ENCODE measurements at places on chromosomes 11 and 22.

GRCh38 chr11:12461516-12461915, 84.1 kb downstream of the PARVA start:
- peak; percentile 83 for DNase-seq

- peak; percentile 26 for DNase-seq
Observed at GRCh38 chr11:22192642-22193347, at the start of gene ANO5. Gene ANO5, plus strand, starts transcription at chr11:22193085. Its CDS starts 408 bp downstream, at chr11:22193493.

DNA sequence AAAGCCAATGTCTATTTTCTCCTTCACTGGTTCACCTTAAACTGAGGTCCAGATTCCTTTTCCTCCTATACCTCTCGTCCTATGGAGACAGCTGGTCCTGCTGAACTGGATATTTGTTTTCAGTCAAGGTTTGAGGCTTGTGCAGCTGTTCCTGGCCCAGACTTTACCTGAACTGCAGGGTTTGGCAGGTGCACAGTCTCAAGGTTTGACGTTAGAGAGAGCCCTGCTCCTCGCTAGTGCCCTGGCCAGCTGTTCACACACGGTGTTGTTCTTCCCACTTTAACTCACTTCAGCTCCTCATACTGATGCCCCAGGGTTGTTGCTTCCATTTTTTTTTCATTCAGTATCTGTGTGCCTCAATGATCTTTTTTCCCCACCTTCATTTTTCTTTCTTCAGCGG, 74.0 kb upstream of the TTC12 start:
- DNase-seq, result no peak

GRCh38 chr11:133714471-133715375, 130.6 kb downstream of the SPATA19 start:
- DNase-seq, result no peak

DNA sequence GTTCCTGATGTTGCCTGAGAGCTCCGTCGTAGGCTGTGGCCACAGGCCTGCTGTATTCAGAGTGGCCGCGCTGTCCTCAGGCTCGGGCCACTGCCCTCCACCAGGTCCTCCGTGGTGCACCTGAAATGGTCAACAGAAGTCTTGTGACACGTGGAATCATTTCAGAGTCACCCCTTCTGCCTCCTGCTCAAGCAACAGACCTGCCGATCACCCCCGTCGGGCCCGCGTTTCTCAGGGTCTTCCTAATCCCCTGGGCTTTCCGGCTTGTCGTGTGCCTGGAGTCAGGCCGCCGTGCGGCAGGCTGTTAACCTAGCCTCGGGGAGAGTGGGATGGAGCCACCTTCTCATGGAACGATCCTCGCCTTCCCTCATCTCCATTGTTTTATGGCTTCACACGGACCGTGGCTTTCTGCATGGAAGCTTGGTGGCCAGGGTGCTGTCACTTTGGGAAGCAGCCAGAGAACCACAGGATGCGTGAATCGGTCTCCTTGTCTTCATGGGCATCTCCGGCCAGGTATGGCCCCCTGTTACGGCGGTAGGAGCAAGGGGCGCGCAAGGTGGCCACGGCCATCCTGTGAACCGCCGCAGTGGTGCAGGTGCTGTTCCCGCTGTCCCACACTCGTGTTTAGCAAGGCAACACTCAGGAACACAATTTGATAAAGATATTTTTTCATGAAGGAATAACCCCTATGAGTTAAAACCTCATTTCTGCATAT, 24.1 kb downstream of the NADSYN1 start:
- DNase-seq, result no peak

DNA sequence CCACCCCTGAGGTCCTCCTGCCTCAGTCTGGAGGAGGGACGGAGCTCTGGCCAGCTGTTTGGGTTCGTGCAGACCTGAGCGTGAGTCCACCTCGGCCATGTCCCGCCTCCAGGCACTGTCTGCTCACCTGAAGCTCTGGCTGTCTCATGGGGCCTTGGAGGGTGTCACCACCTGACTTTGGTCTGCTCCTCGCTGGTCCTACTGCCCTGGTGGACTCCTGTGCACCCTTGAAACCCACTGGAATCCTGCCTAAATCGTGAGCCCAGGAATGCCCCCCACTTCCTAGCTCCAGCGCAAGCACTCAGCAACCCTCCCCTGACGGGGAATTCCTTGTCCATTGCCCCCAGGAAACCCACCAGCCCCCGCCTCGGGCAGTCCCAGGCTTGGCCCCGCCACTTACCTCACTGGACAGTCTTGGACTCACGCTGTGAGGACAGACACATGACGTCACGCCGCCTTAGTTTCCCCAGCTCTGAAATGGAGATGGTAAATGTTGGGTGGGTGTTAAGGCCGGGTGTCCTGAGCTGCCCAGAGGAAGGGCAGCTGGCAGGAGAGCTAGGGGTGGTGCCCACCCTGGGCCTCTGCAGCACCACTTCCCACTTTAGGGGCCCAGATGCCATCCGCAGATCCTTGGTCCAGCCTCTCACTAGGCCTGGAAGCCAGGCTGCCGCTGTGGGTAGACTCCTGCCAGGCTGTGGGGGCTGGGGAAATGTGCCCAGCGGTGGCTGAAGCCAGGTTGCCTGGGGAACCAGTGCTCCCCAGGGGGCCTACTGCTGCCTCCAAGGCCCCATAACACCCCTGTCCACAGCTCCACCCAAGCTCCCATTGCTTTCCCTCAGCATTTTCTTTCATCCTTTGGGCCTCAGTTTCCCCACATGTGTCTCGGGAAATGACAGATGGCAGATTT, 18.2 kb upstream of the TBX1 start:
- DNase-seq, result no peak

DNA sequence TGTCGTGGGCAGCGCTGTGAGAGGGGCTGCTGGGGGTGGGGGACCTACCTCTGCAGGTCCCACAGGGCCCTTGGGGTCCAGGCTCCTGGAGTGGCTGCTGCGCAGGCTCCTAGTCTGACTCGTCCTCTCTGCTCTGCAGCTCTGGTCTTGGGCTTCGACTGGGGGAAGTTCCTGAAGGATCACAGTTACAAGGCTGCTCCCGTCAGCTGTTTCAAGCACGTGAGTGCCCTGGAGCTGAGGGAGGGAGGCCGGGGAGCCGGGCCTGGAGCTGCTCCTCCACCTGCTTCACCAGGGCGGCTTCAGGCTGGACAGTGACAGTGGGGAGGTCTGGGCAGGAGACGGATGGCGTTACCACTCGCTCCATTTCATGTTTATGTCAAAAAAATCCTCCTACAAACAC, 11.9 kb downstream of the L3MBTL2 start:
- DNase-seq, result no peak

DNA sequence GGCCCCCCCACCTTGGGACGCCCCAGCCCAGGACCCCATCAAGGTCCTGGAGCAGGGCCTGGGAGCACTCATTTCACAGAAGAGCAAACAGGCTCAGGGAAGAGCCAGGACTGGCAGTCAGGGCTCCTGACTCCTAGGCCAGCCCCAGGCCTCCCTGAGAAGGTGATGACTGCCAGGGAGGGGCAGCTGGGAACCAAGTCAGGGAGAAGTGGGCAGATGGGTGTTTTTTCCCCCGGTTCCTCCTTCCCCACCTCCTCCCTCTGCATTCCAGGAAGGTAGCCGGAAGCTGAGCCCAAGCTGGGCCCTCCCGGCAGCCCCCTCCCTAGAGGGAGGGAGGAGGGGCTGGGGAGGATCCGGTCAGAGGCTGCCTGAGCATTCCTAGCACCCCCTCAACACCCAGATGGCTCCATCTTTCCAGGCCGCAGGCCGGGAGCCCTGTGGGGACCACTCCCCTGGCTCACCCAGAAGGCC, 19.6 kb downstream of the MYRF start:
- no peak for DNase-seq

DNA sequence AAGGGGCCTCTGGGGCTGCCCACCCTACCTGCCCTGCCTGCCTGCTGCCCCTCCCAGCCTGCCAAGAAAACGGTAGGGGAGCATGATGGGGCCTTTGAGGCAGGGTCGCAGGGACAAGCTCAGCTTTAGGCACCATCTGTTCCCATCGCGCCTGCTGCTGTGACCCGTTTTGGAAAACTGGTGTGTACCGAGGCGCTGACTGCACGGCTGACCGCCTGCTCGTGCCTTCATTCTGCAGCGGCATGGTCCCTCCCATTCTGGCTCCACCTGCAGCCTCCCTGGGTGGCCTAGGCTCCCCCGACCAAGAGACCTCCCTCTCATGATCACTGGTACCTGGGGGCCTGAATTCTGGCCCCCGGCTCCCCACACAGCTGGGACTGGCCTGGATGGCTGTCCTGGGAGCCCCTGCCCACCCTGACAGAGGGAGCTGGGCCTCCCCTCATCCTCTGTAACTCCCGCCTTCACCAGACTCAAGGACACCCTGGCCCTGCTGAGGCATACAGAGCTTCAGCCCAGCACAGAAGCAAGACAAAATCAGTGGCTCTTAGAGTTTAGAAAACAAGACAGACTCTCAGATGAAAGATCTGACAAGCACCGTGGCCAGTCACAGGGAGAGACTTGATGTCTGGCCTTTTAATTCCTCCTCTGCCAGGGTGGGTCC, 6.5 kb upstream of the MYRF start:
- no peak for DNase-seq

DNA sequence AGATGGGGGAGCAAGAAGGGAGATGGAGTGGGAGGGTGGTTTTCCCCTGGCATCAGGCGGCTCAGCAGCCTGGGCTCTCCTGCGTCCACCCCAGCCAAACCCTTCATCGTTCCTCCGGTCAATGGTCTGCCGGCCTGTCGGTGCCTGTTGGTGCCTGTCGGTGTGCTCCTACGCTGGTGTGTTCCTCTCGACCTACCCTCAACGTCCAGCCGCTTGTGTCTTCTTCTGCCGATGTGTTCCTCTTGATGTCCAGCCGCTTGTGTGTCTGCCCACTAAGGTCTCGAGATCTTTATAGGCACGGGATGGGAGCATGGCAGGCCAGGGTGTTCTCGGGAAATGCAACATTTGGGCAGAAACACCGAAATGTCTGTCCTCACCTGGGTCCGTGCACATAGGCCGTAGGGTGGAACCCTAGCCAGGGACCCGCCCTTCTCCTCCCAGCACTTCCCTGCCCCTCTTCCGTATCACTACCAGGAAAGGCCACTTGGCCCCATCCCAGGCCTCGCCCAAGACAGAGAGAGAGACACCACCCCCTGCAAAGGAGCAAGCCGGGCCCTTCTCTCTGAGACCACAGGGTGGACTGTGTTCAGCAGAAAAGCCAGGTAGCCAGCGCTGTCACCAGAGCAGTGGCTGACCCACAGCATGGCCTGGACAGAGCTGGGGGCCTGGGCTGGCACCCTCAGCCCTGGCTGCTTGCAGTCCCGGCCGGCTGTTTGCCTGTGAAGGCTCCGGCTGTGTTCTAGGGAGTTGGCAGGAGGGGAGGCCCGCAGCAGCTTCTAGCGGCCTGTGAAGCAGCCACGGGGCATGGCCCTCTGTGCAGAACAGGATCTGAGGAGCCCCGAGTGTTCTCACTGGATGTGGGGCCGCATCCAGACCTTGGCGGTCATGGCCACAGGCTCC, 61.6 kb upstream of the KCNQ1OT1 start:
- DNase-seq, result no peak

- no peak for DNase-seq
Observed at GRCh38 chr11:88555829-88556202, 218.3 kb upstream of the CTSC start.

- no peak for DNase-seq
Observed at GRCh38 chr11:95531116-95531515, 258.5 kb downstream of the FAM76B start.

- DNase-seq, result no peak
Observed at GRCh38 chr22:46377525-46378425, 42.3 kb downstream of the TRMU start.

DNA sequence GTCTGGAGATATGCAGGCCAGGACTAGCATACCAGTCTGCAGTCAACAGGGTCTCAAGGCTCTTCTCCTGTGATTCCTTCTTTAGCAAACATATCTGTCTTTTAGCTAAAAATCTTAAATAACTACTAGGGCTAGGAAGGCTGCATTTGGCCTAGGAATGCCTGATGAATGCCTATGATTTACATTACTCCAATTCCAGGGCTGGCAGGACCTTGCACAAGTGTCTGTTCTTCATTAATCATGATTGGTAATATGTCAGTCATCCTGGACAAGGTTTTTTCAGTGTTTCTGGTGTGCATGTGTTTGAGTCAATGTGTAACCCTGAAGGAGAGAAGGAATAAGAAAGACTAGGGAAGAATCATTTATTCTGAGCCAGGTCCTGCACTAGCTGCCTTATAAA, 280.5 kb upstream of the NARS2 start:
- no peak for DNase-seq

- DNase-seq, result no peak
Observed at GRCh38 chr11:7004482-7004881, 15.7 kb downstream of the ZNF214 start.

GRCh38 chr11:11349870-11350337, 3.1 kb downstream of the CSNK2A3 start:
- DNase-seq, result no peak

DNA sequence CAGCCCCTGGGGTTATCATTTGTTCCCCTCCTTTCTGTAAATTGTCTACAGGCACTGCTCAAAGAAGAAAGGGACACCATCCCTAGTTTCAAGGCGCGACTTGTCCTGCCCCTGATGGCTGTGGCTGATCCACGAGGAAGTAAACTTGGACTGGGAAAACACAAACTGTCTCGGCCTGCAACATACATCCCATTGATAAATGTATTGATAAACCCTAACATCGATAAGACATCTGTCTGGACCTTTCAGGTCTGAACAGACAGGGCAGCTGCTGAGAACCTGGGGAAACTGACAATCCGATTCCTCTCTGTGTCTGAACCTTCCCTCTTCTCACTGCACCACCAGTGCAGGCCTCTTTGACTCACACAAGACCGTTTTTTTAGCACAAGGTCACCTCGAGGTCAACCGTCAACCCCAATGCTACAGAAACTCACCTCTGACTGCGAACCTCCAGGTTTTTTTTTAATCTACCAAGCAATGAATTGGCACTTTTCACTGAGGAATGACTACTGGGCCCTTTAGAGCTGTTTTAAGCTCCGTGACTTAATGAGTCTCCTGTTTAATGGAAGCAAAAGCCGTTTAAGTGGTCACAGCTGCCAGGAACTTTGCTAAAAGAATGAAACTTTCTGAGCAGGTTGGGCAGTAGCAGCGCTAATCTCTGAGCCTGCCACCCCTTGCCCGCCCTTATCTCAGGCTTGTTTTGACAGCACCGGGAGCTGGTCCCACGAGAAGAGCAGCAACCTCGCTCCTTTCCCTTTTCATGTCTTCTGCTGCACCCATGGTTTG, 203.8 kb upstream of the TMEM45B start:
- no peak for DNase-seq

DNA sequence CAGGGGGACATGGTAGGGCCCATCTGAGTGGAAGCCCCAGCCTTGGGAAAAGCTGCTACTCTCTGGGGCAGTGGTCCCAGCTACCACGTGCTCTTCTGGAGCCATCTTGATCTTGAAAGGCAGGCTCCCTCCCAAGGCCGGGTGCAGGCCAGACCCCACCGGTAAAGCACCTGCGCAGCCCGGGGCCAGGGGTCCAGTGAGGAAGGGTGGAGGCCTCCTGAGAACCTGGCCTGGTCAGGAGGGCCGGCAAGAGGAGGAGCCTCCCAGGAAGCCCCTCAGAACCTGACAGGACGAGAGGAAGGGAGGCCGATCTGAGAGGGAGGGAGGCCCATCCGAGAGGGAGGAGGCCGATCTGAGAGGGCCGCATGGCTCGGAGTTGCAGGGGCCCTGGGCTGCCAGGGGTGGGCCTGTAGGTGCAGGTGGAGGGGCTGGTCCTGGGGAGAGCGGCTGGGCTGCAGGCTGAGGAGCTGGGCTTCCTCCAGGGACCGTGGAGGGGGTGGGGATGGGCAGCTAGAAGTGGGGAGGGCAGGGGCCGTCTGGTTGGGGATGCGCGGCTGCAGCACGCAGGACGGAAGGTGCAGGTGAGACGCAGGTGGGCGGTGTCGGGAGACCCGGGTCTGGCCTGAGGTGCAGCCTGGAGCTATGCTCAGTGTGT, 529 bp downstream of the GRAMD4 start:
- no peak for DNase-seq

- DNase-seq, result no peak
Observed at GRCh38 chr22:36739185-36739584, 35.6 kb upstream of the CACNG2 start.

All from NCI-H748 treated with DMSO at 0.1 percent for 48 hours (cell line).